ENCODE measurements at places on chromosomes 16 and 17. TPM values are rescaled to one million over a fixed set of nuclear protein-coding genes. Genes with fewer than 3 reads are reported as not detected.
A peak's percentile ranks its signal among the peaks of the same experiment; 100 is the strongest.

DNA sequence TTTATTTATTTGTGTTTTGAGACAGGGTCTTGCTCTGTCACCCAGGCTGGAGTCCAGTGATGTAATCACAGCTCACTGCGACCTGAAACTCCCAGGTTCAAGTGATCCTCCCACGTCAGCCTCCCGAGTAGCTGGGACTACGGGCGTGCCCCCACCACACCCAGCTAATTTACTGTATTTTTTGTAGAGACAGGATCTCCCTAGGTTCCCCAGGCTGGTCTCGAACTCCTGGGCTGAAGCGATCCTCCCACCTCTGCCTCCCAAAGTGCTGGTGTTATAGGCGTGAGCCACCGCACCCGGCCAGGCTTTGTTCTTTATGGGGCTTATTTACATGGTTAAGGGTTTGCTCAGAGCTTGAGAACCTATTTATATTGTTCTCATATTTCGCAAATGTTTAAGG is 5.8 kb upstream of the MEIOB start:
- DNase-seq, result no peak

- no peak for DNase-seq
Measured at GRCh38 chr16:968620-969019, 2.2 kb downstream of the LMF1 start.

DNA sequence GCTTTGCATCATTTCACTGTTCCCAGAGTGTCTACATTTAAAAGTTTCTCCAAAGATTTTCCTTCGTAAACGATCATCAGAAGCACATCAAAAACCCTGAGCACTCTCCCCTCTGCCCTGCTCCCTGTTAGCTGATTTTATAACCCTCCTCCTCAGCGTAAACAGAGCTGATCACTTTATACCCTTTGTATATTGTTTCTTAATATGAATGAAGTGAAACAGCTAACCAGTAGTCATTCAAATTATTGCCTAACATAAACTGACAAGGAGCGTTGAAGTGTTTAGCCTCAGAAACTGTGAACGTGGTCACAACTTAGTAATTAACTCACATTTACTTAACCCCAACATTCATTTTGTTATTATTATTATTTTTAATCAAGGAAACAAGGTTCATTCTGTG is 160.0 kb upstream of the FOXF1 start:
- no peak for DNase-seq

- peak; percentile 6 for DNase-seq
Measured at GRCh38 chr17:48552466-48553189, 7.7 kb upstream of the HOXB2 start.

- DNase-seq, result no peak
Measured at GRCh38 chr17:47651704-47652103, 2.0 kb downstream of the KPNB1 start.

- DNase-seq, result no peak
Measured at GRCh38 chr17:51721730-51722129, 436.8 kb downstream of the CA10 start.

- peak; percentile 58 for DNase-seq
Measured at GRCh38 chr17:39197380-39198185, at the start of gene CACNB1. Gene CACNB1 (minus strand): TSS chr17:39197669. CDS start chr17:39197495, 174 bp downstream.

DNA sequence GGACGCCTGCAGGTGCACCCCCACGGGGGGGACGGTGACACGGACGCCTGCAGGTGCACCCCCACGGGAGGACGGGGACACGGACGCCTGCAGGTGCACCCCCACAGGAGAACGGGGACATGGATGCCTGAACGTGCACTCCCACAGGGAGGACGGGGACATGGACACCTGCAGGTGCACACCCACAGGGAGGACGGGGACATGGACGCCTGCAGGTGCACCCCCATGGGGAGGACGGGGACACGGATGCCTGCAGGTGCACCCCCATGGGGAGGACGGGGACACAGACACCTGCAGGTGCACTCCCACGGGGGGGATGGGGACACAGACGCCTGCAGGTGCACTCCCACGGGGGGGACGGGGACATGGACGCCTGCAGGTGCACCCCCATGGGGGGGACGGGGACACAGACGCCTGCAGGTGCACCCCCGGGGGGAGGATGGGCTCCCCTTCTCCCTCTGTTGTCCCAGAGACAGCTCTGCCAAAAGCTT is 114.5 kb upstream of the METRNL start:
- no peak for DNase-seq

DNA sequence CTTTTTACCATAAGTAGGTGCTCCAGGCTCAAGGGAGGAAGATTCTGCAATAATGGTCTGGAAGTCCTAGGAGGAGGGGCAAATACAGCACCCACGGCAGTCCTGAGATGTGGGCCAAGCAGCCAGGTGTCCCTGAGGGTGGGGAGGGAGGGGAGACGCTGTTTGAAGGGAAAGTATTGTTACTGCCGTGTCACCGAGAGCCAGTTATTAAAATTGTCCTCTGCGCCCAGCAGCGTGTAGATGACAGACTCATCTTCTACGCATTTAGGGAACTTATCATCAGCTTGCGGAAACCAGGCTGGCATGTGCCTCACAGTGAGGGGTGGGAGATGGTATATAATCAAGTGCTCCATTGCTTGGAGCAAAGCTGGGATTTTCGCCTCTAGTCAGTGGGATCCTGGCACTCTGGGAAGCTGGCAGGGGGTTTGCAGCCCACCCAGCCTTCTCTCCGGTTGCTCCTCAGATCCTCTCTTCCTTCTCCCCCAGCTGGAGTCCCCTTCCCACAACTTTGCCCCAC is 104.6 kb downstream of the OR1D5 start:
- DNase-seq, result no peak

- no peak for DNase-seq
Measured at GRCh38 chr16:90032674-90033331, 13.5 kb upstream of the DBNDD1 start.

GRCh38 chr16:88923450-88923849 is 53.6 kb downstream of the CBFA2T3 start:
- no peak for DNase-seq

DNA sequence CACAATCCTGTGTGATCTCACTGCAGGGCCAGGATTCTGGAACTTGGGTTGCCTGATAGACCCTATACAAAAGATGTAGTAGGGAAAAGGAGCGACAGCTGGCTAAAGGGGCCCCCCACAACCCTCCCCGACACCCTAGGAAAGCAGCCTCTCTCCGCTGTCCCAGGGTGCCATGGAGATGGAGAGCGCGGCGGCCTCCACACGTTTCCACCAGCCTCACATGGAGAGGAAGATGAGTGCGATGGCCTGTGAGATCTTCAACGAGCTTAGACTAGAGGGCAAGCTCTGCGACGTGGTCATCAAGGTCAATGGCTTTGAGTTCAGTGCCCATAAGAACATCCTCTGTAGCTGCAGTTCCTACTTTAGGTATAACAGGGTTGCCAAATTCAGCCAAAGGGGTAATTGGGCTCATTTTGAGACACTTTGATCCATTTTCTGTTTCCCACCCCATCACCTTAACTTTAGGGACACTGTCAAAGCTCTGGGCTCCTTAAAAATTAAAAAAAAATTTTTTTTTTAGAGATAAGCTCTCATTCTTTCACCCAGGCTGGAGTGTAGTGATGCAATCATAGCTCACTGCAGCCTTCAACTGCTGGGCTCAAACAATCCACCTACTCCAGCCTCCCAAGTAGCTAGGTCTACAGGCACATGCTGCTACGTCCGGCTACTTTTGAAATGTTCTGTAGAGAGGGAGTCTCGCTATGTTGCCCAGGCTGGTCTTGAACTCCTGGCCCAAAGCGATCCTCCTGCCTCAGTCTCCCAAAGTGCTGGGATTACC is at the start of gene KLHL10:
TSS of gene KLHL10 (plus strand) at position 65 of the 778 bp plus-strand sequence. CDS start at position 173, 108 bp downstream.
- no peak for DNase-seq

PPL gene
- not detected for total RNA-seq
